ENCODE measurements at places on chromosomes 16 and 17. TPM values are rescaled to one million over a fixed set of nuclear protein-coding genes. Genes with fewer than 3 reads are reported as not detected.

The TNP2 gene
- not detected for total RNA-seq

The AIPL1 gene
- 0.67 TPM for total RNA-seq

The MYL11 gene
- not detected for total RNA-seq

The HYDIN gene
- not detected for total RNA-seq

The PRAC1 gene
- not detected for total RNA-seq

The VWA3A gene
- total RNA-seq = not detected

The ACSM2B gene
- 0.05 TPM for total RNA-seq

The OR3A2 gene
- not detected for total RNA-seq

The ANKS4B gene
- total RNA-seq = not detected

The SLFN12 gene
- total RNA-seq = 38.2 TPM

The NLRC3 gene
- 1.6 TPM for total RNA-seq

The KRT27 gene
- total RNA-seq = not detected

The KRTAP16-1 gene
- not detected for total RNA-seq

The SNAI3 gene
- total RNA-seq = not detected

The TMEM204 gene
- total RNA-seq = 53.5 TPM

The CMTM1 gene
- 4.0 TPM for total RNA-seq

The ZFPM1 gene
- total RNA-seq = 0.93 TPM

The GPR139 gene
- not detected for total RNA-seq

The ZNF23 gene
- 3.5 TPM for total RNA-seq

The TNS4 gene
- total RNA-seq = not detected

The CACNG5 gene
- total RNA-seq = not detected

The SLFN13 gene
- total RNA-seq = 6.2 TPM

The CLEC18A gene
- under 0.01 TPM for total RNA-seq

The CHD9NB gene
- total RNA-seq = 0.20 TPM

The KATNIP gene
- total RNA-seq = 9.3 TPM

The C17orf78 gene
- total RNA-seq = not detected

The PROCA1 gene
- 0.94 TPM for total RNA-seq

The CAMKK1 gene
- 3.2 TPM for total RNA-seq

The ADAMTS18 gene
- 29.9 TPM for total RNA-seq

The DNAI2 gene
- not detected for total RNA-seq

The PLLP gene
- total RNA-seq = 2.1 TPM

Data from mammary microvascular endothelial cell (primary cell).